ENCODE measurements at places on chromosomes 2 and 18. TPM values are rescaled to one million over a fixed set of nuclear protein-coding genes. Genes with fewer than 3 reads are reported as not detected.

- H3K4me1 ChIP-seq = 0 out of 2 replicates have a peak, but pooled peaks cover 5% of the 10 kb centered on the region
- H3K4me3 ChIP-seq = no peak overlapping the region
- DNase-seq = no peak
- no peak overlapping the region for H3K27ac ChIP-seq
Measured at GRCh38 chr18:36459203-36459602, 161.7 kb downstream of the FHOD3 start.

SERPINB11 gene
- polyA plus RNA-seq = not detected

DNA sequence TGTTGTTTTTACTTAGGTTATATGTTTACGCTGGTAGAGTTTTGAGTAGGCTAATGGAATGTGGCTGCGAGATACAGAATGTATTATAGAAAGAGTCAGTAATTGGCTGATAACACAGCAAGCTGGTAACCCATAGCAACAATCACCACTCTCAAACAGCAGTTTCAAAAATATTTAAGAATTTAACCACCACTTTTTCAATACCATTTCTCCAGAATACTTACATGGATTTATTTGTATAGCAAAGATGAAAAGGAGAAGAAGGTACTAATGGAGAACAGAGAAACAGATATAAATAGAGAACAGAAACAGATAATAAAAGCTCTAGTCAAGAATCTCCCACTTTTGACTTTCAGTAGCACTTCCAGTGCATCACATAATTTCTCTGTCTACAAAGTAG lies 188.3 kb upstream of the SLC39A10 start:
- no peaks in the 10 kb centered on the region for H3K36me3 ChIP-seq
- H3K4me3 ChIP-seq = no peak overlapping the region
- no peaks in the 10 kb centered on the region for H3K4me1 ChIP-seq
- no peaks in the 10 kb centered on the region for H3K27me3 ChIP-seq
- no peak overlapping the region for H3K27ac ChIP-seq

DNA sequence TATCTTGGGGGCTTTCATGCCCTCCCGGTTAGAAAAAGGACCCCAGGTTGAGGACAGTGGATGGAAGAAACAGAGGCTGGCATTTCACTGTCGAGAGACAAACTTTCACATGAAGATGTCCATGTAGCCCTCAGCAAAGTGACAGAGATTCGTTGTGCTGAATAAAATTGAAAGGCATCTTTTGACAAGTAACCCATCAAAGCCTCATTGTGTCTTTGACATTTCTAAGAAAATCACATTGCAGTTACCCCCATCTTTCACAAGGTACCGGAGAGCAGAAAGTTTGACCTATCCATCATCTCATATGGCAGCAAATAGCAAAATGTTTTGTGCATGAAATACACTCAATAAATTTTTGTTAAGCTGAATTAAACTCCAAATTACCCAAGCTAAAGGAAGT lies 2.0 kb upstream of the MBP start:
- no peak for DNase-seq
- no peak overlapping the region for H3K27ac ChIP-seq
- no peak overlapping the region for H3K4me3 ChIP-seq
- no peaks in the 10 kb centered on the region for H3K36me3 ChIP-seq
- peaks cover 4% of the 10 kb centered on the region for H3K4me1 ChIP-seq
- H3K27me3 ChIP-seq = no peaks in the 10 kb centered on the region

DNA sequence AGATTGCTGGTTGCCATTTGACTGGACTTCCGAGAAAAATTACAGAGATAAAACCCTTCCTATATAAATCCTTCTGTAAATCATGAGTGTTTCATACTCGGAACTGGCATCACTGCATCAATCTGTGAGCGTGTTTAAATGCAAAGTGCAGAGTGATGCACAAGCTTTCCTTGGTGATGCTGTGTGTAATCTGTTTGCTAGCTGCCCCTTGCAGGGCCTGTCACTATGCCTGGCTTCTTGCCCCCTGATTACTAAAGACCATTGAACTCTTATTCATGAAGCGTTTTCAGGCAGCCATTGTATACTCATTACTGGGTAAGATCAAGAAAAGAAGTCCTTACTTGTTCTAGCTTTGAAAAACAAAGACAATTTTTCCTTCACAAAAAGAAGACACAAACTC lies 266.9 kb upstream of the FANCL start:
- no peak overlapping the region for H3K4me3 ChIP-seq
- H3K4me1 ChIP-seq = no peaks in the 10 kb centered on the region
- H3K27ac ChIP-seq = no peak overlapping the region
- no peak for DNase-seq

GRCh38 chr2:240957656-240958365 lies 40.6 kb upstream of the SNED1 start:
- no peaks in the 10 kb centered on the region for H3K27me3 ChIP-seq
- no peak overlapping the region for H3K4me3 ChIP-seq
- no peak overlapping the region for H3K27ac ChIP-seq
- DNase-seq = peak; percentile 60

DNA sequence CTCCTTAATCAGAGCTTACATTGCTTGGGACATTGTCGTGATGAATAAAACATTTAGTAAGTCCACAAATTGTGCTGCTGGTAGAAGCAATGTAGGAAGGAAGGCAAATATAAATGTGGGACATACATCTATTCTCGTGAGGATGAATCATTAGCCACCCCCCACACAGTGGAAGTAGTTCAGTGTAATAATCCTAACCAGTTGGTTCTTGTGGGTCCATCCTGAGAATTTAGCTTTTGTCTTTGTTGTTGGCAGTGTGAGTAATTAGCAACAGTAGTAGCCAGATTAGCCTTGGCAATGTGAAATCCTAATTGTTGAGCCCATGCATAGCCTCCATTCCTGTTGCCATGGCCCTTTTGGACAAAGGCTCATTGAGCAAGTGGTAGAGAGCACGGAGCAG lies 532.1 kb downstream of the FBXO15 start:
- H3K4me1 ChIP-seq = peaks cover 22% of the 10 kb centered on the region
- H3K4me3 ChIP-seq = no peak overlapping the region
- H3K27me3 ChIP-seq = no peaks in the 10 kb centered on the region
- no peaks in the 10 kb centered on the region for H3K36me3 ChIP-seq
- peak; percentile 18 for DNase-seq

CCDC148 gene
- polyA plus RNA-seq = 0.51 TPM

DNA sequence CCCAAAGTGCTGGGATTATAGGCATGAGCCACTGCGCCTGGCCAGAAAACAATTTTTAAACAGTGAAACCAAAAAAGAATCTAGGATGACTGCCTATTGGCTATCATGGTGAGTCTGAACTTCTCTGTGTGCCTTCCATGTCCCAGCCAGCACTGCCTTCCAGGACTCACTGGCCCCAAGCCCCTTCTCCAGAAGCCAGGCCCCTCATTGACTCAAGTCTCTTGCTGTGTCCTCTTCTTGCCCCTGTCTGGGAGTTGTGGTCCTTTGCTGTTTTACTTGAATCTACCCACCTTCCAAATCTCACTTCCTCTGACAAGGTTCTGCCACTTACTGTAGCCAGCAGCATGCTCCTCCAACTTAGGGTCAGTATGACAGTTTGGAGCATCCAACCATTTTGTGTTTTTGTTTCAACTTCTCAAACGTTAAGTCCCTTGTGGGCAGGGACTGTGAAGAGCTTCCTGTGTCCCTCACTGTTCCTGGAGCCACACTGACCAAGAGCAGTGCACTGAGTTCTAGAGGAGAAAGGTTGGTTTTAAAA lies 41.7 kb downstream of the ST3GAL5 start:
- H3K36me3 ChIP-seq = 0 out of 2 replicates have a peak, but pooled peaks cover 13% of the 10 kb centered on the region
- H3K27ac ChIP-seq = peak overlapping the region; percentile 27
- H3K4me3 ChIP-seq = no peak overlapping the region
- no peak for DNase-seq
- H3K4me1 ChIP-seq = peaks cover 26% of the 10 kb centered on the region
- no peaks in the 10 kb centered on the region for H3K27me3 ChIP-seq

GPC1 gene
- polyA plus RNA-seq = 66.4 TPM

ASAP2 gene
- 10.9 TPM for polyA plus RNA-seq

- H3K27me3 ChIP-seq = no peaks in the 10 kb centered on the region
- no peaks in the 10 kb centered on the region for H3K36me3 ChIP-seq
- H3K4me3 ChIP-seq = no peak overlapping the region
- H3K27ac ChIP-seq = no peak overlapping the region
- H3K4me1 ChIP-seq = no peaks in the 10 kb centered on the region
Measured at GRCh38 chr2:109201465-109202327, 72.7 kb downstream of the SH3RF3 start.

MPP4 gene
- 3.5 TPM for polyA plus RNA-seq

DNA sequence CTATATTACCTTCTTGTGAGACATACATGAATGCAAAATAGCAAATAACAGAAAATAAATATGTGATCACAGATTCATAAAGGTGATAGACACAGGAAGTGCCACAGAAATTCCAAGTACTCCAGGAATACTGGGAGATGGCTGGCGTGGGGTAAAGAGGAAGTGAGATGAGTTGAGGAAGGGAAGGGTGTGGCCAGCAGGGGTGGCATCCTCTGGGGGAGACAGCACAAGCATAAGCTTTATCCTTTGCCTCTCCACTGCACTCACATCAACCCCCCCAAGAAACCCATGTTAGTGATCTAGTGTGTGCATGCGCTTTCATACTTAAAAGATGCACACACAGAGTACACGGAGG lies 94.8 kb upstream of the B3GNT7 start:
- no peak for DNase-seq
- no peak overlapping the region for H3K27ac ChIP-seq
- no peaks in the 10 kb centered on the region for H3K36me3 ChIP-seq
- H3K27me3 ChIP-seq = no peaks in the 10 kb centered on the region
- H3K4me1 ChIP-seq = no peaks in the 10 kb centered on the region

DNA sequence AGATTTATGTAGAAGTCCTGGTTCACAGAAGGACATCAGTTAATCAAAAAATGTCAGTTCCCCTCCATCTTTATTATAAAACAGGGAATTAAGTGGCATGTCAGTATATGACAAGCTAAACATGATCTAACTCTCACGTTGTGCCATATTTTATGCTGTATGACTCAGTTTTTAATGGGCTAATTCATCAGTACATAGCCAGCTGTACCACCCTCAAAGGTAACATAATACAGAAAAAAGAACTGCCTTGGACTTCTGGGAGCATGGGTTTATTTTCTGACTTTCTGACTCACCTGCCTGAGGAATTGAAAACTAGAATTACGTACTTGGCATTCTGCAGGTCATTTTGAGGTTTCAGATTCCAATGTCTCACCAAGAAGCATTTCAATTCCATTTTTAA lies 135.7 kb downstream of the CMPK2 start:
- H3K36me3 ChIP-seq = no peaks in the 10 kb centered on the region
- H3K27ac ChIP-seq = no peak overlapping the region
- no peak for DNase-seq
- no peaks in the 10 kb centered on the region for H3K27me3 ChIP-seq
- H3K4me1 ChIP-seq = no peaks in the 10 kb centered on the region
- H3K4me3 ChIP-seq = no peak overlapping the region

- no peak for DNase-seq
- H3K27me3 ChIP-seq = no peaks in the 10 kb centered on the region
- no peak overlapping the region for H3K4me3 ChIP-seq
- no peaks in the 10 kb centered on the region for H3K36me3 ChIP-seq
- no peaks in the 10 kb centered on the region for H3K4me1 ChIP-seq
Measured at GRCh38 chr2:239669899-239670460, 269.2 kb upstream of the HDAC4 start.

DUSP19 gene
- 1.1 TPM for polyA plus RNA-seq

DNA sequence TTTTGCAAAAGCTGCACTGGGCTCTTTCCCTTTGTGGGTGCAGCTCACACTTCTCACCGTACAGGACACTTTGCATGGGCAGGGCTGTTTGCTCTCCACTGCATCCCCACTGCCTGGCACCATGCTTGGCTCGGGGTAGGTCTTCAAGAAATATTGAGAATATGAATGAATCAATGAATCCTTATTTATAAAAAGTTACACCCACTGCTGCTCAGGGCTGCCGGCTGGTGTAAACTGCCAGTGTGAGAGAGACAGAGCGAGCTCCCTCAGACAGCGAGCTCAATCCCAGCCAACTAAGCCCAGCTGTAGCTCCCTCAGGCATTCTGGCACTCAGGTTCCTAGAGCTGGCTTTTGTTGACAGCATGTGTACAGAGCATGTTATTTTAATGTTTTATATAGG lies 3.4 kb downstream of the TMEM185B start:
- H3K36me3 ChIP-seq = peaks cover 7% of the 10 kb centered on the region
- H3K4me1 ChIP-seq = peaks cover 22% of the 10 kb centered on the region
- no peak overlapping the region for H3K4me3 ChIP-seq
- no peak for DNase-seq

DNA sequence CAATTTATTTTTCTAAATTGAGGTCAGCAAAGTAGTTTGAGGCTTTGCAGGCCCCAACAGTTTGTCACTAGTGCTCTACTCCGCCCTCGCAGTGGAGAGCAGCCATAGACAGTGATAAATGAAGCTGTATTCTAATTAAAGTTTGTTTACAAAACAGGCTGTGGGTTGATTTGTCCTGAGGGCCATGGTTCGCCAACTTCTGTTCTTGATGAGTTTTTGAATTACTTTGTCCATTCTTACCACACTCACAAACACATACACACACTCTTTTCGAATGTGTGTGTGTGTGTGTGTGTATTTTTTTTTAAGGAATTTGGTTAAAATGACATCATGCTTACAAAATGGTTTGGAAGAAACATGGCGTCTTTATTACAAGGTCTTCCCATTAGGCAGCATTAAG lies 68.6 kb downstream of the MTCL1 start:
- DNase-seq = peak; percentile 55
- no peaks in the 10 kb centered on the region for H3K36me3 ChIP-seq
- peak overlapping the region; percentile 7 for H3K27ac ChIP-seq
- no peaks in the 10 kb centered on the region for H3K27me3 ChIP-seq
- peaks cover 10% of the 10 kb centered on the region for H3K4me1 ChIP-seq

DNA sequence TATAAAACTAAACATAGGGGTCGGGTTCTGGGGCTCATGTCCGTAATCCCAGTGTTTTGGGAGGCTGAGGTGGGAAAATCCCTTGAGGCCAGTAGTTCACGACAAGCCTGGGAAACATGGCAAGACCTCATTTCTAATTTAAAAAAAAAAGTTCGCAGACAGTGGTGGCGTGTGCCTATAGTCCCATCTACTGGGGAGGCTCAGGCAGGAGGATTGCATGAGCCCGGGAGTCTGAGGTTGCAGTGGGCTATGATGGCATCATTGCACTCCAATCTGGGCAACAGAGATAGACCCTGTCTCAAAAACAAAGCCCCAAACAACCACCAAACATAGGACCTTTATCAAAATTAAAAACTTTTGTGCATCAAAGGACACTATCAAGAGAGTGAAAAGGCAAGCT lies 9.8 kb upstream of the HAAO start:
- no peak overlapping the region for H3K27ac ChIP-seq
- no peaks in the 10 kb centered on the region for H3K36me3 ChIP-seq
- no peak for DNase-seq
- no peaks in the 10 kb centered on the region for H3K4me1 ChIP-seq

NTSR2 gene
- polyA plus RNA-seq = not detected

- H3K4me1 ChIP-seq = no peaks in the 10 kb centered on the region
- no peaks in the 10 kb centered on the region for H3K36me3 ChIP-seq
- H3K4me3 ChIP-seq = no peak overlapping the region
- H3K27me3 ChIP-seq = no peaks in the 10 kb centered on the region
- DNase-seq = no peak
Measured at GRCh38 chr2:114787486-114787885, 345.0 kb downstream of the DPP10 start.

DNA sequence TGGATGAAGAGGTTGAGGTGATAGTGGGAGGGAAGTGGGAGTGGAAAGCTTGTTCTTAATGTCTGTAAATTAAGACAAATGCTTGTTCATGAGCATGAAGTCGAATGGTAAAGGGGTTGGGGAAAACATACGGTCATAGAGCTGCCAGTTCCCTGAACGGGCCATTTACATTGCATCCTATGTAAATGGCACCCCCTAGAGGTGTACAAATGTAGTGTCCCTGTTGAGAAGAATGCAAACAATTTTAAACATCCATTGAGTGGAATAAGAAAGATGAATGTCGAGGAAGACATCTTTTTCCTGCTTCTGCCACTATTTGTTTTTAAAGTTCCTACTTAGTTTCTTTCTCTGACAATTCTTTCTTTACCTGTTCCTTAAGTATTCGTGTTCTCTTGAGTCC lies 155.7 kb downstream of the RDH14 start:
- H3K27me3 ChIP-seq = no peaks in the 10 kb centered on the region
- no peaks in the 10 kb centered on the region for H3K36me3 ChIP-seq
- peaks cover 17% of the 10 kb centered on the region for H3K4me1 ChIP-seq
- H3K27ac ChIP-seq = no peak overlapping the region
